Motor neuron (in vitro differentiated cells): ENCODE measurements at places on chromosomes 5 and 9.

GRCh38 chr9:97786341-97786740 lies 66.7 kb upstream of the FOXE1 start:
- no peak for ATAC-seq

- no peak for ATAC-seq
Measured at GRCh38 chr5:107396351-107396690, 274.4 kb downstream of the EFNA5 start.

DNA sequence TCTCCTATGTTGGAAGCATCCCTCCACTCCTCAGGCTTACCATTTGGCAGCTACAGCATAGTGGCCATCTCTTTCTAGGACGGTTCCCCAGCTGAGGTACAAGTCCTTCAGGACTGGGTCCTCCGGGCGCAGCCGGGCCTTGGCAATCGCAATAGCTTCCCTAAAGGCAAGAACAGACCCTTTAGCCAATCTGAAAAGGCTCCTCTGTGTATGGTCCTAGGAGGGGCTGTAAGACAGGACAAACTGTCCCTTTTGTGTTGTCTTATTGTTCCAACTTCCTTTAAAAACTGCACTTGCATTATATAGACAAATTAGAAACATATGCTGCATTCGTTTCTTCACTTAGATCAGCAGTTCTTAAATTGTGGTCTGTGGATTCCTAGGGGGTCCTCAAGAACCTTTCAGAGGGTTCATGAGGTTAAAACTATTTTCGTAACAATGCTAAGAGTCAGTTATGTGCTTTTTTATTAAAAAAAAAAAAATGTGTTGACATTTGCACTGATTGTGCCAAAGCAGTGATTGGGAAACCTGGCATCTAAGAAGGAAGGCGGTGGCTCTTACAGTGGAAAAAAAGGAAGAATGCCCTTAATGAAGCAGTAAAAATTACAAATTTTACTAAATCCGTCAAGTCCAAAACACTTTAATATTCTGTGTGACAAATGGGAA lies 38.7 kb downstream of the GEMIN5 start:
- ATAC-seq, result no peak

GRCh38 chr5:75510417-75510835 lies 1.0 kb downstream of the CERT1 start:
- ATAC-seq, result no peak

DNA sequence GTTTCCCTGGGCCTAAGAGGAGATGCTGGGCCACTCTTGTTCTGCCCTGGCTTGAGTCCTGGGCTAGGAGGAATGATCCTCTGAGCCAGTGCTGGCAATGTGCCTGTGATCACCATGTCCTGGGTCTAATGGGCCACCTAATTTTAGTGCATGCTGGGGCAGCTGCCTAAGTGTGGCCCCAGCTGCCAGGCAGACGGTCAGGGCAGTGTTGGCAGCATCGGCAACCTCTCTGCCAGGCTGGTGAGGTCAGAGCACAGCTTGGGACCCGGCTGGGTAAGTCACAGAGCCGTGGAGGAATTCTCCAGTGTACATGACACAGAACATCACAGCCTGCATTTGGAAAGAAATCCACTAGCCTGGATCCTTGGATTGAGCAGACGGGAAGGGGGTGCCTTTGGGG lies 21.4 kb upstream of the PITX1 start:
- ATAC-seq, result no peak

DNA sequence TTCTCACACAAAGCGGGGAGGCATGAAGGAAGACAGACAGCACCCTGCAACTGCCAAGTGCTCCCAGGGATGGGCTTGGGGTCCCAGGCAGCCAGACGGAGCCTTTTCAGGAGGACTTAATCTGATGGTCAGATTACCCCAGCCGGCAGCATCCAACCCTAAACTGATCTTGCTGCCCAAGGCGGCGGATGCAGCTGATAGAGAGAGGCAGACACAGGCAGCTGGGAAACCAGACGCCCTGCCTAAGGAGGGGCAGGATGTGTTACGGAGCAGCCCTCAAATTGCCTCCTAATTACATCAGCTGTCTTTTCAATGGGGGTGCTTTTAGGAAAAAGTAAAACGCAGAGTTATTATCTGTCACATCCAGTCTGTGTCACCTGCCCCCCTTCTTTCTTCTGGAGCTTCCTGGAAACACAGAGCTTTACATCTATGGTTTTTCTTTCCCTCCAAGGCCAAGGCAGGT lies 190.9 kb upstream of the PANK3 start:
- no peak for ATAC-seq

- ATAC-seq, result no peak
Measured at GRCh38 chr9:127336506-127337352, 60.2 kb upstream of the SLC2A8 start.

DNA sequence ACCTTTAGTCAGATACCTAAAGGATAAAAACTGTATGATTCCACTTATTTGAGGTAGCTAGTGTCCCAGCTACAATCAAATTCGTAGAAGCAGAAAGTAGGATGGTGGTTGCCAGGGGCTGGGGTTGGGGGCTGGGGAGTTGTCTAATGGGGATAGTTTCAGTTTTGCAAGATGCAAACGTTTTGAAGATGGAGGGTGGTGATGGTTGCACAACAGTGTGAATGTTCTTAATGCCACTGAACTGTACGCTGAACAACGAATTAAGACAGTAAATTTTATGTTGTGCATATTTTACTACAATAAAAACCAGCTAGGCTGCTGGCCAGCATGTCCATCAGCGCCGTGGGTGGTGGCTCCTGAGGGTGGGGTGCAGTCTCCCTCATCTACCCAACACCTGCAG lies 137.8 kb downstream of the GADD45G start:
- no peak for ATAC-seq

DNA sequence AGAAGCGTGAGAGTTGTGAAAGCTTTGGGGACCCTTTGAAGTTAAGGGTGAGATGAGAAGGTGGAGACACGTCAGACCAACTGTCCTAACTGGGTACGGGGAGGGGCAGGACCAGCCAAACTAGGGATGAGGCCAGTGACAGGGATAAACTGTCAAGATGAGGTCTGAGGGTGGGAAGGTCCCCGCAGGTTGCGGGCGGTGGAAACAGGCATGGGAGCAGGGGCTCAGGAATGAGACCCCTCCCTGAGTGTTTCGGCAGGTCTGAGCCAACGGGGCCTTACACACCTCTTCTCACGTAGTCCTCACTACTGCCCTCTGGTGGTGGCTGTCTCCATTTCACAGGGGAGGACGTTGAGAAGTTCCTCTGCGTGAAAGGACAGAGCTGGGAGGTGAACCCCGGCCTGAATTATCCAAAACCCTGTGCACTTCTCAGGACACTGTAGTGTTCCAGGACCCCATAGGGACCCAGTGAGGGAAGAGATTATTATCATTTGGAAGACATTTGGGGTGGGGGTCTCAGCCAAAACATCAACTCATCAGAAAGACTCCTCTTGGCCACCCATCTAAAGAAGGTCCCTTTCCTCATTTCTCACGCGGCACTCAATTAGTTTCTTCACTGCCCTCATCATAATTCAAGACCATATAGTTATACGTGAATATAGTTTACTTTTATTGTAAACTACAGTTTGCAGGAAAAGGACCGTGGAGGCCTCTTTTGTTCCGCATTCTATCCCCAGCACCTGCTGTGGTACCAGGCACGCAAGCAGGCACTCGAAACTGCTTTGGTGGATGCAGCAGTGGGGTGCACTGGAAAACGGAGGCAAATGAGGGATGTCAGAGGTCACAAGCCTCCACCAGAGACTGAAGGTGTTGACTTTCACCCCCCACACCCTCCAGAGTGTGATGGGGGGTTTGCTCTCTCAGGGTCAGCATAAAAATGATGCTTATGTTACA lies 21.7 kb upstream of the NANS start:
- ATAC-seq, result peak; percentile 77

DNA sequence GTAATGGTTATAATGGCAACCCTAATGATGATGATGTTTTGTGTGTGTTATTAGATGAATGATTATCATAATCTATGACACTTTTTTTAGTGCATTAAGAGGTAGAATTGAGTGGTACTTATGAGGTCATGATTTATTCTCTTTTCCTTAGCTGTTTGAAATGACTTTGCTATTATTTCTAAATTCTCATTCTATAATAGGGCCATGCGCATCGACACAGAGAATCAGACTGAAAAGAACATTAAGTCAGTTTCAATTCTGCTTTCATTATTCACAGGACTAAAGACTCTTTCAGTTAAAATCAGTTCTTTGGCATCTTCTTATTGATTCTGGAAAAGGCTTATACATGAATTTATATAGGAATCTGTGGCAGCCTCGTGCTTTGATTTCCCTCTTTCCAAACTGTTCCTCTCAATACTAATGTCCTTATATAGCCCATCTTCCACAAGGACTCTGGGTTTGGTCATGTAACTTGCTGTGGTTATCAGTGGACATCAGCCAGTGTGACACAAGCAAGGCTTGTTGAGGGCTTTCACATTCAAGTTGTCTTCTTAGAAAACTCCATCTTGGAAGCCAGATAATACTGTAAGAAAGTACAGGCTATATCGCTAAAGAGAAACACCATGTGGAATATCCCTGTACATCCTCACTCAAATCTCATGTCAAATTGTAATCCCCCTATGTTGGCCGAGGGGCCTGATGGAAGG lies 140.3 kb upstream of the CHD1 start:
- ATAC-seq, result no peak

GRCh38 chr9:134419684-134420076 lies 93.4 kb downstream of the RXRA start:
- no peak for ATAC-seq

DNA sequence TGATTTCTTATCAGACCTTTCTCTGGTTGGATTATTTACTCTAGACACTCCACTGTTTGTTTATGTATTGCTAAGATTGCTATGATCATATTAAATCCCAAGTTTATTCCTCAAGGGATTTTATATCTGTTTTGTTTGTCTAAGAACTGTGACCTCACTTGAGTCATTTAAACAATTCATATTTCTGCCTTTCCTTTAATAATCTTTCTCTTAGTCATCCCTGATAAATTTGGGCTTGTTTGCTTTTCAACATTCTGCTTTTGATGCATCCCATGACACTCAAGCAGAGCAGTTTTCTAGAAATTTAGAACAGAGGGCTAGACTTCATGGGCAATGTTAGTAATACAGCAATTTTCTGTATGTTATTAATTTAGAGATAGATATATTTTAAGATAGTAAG lies 231.6 kb upstream of the TNC start:
- ATAC-seq, result no peak

DNA sequence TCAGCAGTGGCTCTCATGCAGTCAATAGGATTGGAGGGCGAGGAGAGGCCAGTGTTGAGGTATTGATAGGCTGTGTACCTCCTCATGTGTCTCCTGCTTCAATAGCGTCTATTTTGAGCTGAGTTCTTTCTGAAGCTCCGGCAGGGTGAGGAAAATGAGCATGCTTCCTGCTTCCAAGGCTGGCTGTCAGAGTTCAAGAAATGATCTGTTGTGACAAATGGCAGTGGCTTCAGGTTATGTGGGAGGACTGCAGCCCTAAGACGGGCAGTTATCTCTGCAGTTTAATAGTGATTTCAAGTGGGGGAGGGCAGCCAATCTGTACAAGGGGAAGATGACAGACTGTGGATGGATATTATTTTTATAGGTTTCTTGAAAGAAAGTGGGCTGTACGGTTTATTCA lies 54.0 kb upstream of the CXCL14 start:
- peak; percentile 48 for ATAC-seq

- ATAC-seq, result peak; percentile 88
Measured at GRCh38 chr5:172443441-172444109, 10.8 kb downstream of the SH3PXD2B start.

DNA sequence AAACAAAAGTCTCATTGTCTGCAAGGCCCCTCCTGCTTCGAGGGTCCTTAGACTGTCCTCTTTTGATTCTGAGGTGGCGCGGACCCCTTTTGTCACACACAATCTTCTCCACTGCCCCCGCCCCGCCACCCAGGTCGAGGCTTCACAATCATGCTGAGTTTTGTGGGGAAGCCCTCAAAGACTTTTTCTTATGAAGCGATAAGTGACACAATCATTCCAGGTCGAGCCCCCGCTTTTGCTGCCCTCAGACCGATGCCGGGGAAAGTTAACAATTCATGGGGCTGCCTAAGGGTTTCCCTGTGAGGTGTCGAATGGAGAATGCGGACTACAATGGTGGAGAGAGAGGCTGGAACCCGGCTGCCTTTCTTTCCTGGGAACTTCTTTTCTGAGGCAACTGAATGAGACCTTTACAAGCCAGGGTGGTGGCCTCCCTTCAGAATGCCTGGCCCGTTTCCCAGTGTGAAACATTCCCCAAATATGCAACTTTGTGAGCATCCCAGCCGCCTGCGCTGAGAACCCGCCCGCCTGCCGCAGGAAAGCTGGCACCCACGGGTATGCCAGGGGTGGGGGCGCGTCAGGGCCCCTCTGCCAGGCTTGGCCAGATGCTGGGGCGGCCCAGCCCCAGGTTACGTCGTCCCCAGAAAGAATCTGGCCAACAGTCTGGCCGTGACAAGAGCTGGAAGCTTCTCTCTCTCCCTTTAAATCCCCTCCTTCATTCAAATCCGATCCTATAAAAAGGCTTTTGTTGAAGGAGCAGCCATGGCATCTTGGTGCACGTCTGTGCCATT lies 71.9 kb downstream of the MAP1B start:
- ATAC-seq, result peak; percentile 52

DNA sequence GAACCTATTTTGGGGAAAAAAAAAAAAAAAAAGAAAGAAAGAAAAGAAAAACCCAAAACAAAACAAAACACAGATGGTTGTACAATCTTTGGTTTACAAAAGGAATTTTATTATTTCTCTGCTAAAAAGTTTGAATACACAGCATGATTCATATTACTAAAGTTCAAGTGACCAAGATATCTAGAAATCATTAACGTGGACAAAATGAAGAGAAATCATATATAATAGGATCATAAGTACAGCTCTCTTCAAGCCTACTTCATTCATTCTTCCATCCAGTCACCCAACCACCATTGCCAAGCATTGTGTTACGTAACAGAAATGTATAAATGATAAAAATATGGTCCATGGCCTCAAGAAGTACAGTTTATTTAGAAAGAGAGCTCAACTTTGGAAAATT lies 52.9 kb downstream of the ZDHHC21 start:
- ATAC-seq, result no peak

DNA sequence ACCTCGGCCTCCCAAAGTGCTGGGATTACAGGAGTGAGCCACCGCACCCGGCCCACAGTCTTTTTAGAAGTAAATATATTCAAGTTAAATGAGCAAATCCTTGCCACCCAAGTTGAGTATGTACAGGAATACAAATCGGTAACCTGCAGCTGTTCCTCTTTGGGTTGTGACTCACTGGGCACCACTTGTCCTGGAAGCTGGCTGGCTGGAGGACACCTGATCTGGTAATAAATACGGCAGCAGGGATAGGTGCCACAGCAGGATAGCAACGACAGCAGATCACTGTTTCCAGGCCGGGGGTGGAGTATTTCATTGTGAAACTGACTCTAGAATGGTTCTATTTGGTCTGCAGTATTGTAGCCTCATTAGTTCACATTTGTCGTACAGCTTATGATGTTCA lies 35.7 kb upstream of the SLC36A2 start:
- ATAC-seq, result no peak

- no peak for ATAC-seq
Measured at GRCh38 chr9:75229605-75230332, 141.5 kb downstream of the OSTF1 start.
